ENCODE measurements at places on chromosomes 7 and 10.
A peak's percentile ranks its signal among the peaks of the same experiment; 100 is the strongest.

DNA sequence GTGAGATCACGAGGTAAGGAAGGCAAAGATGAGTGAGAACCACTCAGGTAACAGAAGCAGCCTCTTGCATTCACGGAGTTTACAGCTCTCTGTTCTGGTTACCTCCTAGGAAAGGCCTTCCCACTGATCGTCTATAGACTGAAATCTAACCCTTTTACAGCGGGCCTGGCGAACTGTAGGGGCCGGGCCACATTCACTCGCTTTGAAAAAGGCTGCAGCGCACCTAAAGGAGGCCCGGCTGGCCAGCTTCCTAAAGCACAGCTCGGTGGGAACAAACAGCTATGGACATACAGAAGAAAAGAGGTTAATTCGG lies 565 bp downstream of the ATP5MK start:
- no peak for DNase-seq

GRCh38 chr7:2633538-2634266 lies 1.9 kb downstream of the TTYH3 start:
- DNase-seq, result no peak

DNA sequence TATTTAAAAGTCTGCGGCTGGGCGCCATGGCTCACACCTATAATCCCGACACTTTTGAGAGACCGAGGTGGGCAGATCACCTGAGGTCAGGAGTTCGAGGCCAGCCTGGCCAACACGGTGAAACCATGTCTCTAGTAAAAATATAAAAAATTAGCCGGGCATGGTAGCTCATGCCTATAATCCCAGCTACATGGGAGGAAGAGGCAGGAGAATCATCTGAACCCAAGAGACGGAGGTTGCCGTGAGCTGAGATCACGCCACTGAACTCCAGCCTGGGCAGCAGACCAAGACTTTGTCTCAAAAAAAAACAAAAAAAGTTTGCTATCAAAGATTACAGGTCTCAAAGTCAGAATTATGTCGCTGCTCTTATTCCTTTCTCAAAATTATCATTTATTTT lies 55.5 kb downstream of the HIBADH start:
- no peak for DNase-seq

GRCh38 chr10:129411393-129411705 lies 55.7 kb upstream of the MGMT start:
- DNase-seq, result no peak

DNA sequence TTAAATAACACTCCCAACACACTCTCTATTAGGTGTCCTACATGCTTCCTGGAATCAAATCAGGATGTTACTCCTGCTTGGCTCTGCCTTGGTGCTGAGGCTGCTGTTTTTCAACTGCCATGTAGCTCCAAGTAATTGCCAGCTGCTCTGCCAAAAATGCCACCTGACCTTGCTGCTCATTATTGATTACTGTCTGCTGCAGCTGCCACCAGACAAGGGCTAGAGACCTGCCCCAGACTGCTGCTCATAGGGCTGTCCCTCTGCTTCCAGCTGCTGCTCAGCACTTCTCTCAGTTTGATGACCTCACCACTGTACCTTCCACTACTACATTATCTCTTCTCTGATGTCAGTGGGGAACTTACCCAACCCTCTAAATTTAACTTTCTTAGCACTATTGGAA lies 102.5 kb downstream of the PCLO start:
- no peak for DNase-seq

GRCh38 chr7:148856578-148856881 lies 27.6 kb downstream of the EZH2 start:
- no peak for DNase-seq

GRCh38 chr7:43632746-43633145 lies 49.8 kb downstream of the STK17A start:
- no peak for DNase-seq

DNA sequence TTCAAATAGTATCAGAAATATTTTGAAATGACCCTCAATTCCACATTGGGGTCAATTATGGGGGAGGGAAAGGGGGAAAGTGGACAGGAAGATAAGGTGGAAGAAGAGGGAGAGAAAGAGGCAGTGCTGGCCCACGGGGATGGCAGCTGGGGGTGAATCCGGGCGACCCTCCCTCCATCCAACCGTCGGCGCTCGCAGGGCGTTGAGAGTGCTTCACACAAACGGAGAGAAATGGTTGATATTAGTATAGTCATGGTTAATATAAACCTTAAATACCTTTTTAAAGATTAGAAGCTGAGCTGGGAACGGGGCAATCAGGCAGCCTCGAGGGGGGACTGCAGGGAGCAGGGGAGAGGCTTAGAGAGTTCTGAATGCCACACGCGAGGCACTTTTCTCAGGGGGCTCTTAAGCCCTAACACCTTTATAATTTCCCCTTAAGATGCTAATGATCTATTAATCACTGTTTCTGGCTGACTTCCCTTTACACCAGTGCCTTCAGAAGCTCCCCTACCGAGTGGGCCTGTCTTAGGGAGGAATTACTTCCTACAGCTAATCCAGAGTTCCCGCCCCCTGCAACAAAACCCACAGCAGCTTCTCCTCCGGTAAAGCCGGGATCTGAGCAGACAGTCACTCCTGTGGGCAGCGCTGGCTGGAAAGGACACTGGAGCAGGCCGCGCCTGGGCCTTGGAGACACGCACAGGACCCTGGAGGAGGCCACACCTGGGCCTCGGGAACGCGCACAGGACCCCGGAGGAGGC lies 39.5 kb downstream of the PRKAG2 start:
- DNase-seq, result no peak

DNA sequence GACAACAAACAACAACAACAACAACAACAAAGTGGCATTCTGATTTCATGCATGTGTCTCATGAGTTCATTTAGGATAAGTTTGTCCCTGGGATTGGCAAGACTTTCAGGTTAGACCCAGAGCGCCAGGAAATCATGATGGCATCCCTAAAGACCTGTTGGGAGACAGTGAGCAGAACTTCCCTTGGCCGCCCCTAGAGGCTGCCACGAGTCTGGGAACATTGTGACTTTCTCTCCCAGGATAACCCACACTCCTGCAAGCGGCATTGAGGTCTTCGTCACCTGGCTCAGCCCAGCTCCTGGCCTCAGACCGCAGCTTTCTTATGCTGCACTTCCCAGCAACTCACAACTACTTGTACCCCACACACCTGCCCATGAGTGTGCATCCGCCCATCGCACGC lies 80.5 kb upstream of the RNF32 start:
- DNase-seq, result no peak

DNA sequence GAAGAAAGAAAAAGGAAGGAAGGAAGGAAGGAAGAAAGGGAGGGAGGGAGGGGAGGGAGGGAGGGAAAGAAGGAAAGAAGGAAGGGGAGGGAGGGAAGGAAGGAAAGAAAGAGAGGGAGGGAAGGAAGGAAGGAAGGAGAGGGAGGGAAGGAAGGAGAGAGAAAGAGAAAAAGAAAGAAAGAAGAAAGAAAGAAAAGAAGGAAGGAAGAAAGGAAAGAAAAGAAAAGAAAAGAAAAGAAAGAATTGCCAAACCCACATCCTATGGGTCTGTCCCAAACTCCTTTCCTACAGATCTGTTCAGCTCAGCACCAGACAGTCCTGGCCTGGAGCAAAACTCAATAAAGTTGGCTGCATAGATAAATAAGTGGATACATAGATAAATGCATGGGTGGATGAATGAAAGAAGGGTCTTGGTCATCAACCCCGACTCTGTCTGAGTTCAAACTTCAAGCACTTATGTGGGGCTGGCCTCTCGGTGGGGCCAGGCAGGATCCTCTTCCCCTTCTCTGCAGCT lies 17.2 kb upstream of the TLX1 start:
- DNase-seq, result no peak

GRCh38 chr10:5961405-5962100 lies 15.8 kb downstream of the IL15RA start:
- no peak for DNase-seq

GRCh38 chr7:97013134-97013844 lies 7.9 kb downstream of the DLX6 start:
- no peak for DNase-seq

- DNase-seq, result no peak
Observed at GRCh38 chr10:389261-389790, 254.1 kb downstream of the ZMYND11 start.

GRCh38 chr10:77888356-77888703 lies 38.2 kb downstream of the DLG5 start:
- DNase-seq, result no peak

- no peak for DNase-seq
Observed at GRCh38 chr7:123744416-123744815, 4.4 kb downstream of the WASL start.

- no peak for DNase-seq
Observed at GRCh38 chr10:127945341-127945758, 38.4 kb downstream of the PTPRE start.

DNA sequence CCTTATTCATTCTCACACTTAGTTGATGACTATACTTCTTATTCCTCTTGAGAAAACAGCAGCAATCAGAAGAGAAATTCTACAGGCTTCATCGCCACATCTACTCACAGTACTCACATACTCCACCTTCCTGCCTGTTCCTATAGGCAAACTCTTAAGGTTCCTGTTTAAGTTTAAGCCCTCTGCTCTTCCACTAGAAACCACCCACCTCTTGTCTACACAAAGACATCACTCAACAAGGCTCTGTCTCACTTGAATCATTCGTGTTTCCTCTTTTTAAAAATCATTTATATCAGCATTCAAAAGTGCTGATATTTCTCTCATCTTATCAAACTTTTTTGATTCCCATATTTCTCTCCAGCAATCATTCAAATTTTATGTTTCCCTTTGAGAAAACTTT lies 85.5 kb upstream of the ADO start:
- DNase-seq, result no peak

DNA sequence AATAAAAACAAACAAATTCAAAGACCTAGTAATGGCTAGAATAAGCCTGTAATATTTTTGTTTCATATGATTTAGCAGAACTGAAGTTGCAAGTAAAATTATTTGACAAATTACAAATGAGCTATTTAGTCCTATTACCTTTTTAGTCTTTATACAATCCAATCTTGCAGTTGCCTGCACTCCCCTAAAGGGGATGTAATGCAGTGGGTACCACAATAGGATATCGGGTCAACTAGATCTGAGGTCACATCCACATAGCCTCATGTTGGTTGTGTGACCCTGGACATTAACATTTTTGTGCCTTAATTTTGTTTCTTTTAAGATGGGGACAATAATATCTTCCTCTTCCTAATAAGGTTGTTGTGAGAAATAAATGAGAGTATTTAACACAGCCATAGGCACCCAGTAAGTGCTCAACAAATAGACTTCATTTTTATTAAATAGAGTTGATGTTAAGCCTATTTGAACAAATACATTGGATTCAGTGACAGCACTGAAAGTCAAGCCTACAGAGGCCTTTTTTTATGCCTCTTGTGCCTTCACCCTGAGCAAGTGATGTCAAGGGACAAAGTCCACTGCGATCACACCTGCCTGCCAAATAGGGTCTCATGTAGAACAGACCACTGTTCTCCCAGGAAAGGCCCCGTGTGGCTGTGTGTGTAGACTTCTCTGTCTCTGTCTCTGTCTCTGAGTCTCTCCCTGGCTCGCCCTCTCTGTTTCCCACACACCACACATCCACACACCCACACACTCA lies 124.8 kb downstream of the EVX1 start:
- DNase-seq, result no peak

DNA sequence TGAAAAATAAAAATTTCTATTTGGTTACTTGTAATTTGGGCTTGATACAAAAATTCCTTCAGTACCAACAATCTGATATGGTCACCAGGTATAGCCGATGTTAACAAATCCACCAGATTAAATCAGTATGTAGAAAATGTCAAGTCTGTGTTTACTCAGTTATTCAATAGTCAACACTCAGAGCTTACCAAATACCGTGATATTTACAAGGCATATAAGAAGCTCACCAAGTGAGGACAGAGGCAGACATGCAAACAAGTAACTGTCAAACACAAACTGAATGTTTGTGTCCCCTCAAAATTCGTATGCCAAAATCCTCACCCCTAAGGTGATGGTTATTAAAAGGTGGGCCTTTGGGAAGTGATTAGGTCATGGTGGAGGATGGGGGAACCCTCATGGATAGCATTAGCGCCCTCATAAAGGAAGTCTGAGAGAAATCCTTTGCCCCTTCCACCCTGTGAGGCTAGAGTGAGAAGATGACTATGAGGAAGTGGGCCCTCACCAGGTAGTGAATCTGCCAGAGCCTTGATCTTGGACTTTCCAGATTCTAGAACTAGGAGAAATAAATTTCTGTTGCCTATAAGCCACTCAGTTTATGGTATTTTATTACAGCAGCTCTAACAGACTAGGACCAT lies 63.1 kb downstream of the TES start:
- no peak for DNase-seq

- DNase-seq, result peak; percentile 7
Observed at GRCh38 chr7:30348083-30348560, 63.7 kb downstream of the ZNRF2 start.

DNA sequence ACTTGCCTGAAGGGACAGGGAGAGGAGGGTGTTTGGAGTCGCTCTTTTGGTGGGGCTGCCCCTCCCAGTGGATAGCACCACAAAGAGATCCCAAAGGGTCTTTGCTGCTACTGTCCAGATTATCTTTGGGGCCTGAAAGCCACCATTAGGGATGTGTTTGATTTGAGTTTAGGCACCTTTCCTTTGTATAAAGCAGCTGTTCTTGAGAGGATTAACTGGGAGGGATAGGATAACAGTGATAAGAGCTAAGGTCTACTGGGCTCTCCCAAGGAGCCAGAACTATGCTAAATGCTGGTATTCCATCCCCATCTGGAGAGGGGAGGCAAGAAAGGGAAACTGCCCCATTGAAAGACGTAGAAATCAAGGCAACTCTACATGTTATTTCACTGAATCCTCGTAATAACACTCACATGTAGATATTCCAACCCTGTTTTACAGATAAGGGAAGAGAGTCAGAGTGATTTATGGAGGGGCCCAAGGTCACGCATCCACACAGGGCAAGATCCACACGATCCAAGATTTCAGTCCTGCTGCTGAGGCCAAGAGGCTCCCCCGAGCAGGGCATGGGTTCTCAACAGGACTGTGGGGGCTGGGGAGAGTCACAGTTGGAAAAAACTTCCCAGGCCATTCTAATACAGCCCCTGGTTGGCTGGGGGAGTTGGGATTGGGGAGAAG lies 11.1 kb upstream of the TCF7L2 start:
- DNase-seq, result no peak

- DNase-seq, result no peak
Observed at GRCh38 chr10:112258407-112258806, 24.8 kb upstream of the TECTB start.

DNA sequence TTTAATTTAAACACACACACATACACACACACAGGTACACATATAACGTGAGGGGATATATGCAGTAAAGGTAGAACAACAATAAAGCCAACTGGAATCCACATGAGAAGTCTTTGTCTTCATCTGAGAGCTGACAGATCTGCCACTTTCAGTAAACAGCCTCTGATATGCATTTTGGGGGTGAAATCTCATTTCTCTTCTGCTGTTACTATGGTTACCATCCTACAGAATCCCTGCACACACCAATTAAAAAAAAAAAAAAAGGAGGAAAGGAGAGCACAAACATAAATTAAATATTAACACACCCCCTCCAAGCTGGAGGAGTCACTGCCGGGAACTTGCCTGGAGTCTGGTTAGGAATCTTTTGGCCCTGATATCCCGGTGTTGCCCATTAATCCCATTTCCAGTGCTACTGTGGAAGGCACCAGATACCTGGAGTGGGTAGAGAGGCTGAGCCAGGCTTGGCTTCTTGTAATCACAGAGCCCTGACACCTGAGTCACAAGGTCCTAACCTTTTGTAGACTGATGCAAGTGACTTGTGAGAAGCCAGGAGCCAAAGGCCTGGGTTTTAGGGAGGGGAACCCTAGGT lies 169.1 kb downstream of the LHFPL3 start:
- no peak for DNase-seq

- no peak for DNase-seq
Observed at GRCh38 chr7:68321076-68321639, 1277.1 kb upstream of the AUTS2 start.
